Activated naive CD4-positive, alpha-beta T cell treated with anti-CD3 and anti-CD28 coated beads for 36 hours (primary cell): ENCODE measurements at places on chromosomes 2 and 18. TPM values are rescaled to one million over a fixed set of nuclear protein-coding genes. Genes with fewer than 3 reads are reported as not detected.

DUSP19 gene
- 6.0 TPM for total RNA-seq

DNA sequence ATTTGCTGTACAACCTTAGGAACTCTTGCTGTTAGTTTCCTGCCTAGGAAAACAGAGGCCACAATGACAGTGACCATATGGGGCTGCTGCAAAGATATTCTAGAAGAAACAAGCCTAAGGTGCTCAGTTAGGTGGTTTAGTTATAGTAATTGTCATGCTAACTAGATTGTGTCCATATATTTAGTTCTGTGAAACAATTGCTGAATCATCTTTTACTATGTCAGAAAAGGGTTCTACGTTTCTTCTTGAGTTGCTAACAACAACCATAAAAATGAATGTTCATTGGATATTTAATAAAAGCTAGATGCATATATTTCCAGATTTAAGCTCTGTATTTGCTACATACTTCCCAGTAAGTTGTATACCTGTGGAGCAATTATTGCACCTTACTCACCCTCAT, 597.2 kb upstream of the KLHL29 start:
- no peaks in the 10 kb centered on the region for H3K36me3 ChIP-seq
- no peaks in the 10 kb centered on the region for H3K27me3 ChIP-seq
- no peak for DNase-seq
- H3K4me1 ChIP-seq: no peaks in the 10 kb centered on the region
- no peak overlapping the region for H3K27ac ChIP-seq

ERMN gene
- total RNA-seq: 1.0 TPM

FEV gene
- total RNA-seq: not detected

MAPK4 gene
- not detected for total RNA-seq

GALNT14 gene
- 1.5 TPM for total RNA-seq

DNA sequence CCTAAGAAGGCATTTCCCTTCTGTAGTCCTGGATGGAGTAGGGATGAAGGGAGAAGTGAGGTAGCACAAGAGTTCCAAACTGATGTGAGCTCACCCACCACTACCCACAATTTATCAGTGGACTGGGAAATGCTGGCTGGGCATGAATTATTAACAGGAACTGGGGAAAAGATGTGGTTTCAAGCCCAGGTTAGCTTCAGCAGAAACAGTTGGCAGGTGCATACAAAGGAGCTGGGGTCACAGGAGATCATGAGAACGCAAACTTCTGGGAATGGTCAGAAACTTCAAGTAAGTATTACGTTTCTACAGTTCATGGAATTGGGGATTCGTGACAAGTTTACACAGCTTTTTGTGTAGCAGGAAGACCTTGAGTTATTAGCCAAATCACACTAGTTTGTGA, 5.4 kb downstream of the CCDC141 start:
- no peak overlapping the region for H3K27ac ChIP-seq
- peaks cover 18% of the 10 kb centered on the region for H3K36me3 ChIP-seq
- DNase-seq: no peak
- H3K4me1 ChIP-seq: peaks cover 67% of the 10 kb centered on the region

- peak overlapping the region; percentile 38 for H3K27ac ChIP-seq
- H3K27me3 ChIP-seq: no peaks in the 10 kb centered on the region
- no peak for DNase-seq
- H3K4me3 ChIP-seq: no peak overlapping the region
- H3K36me3 ChIP-seq: peaks cover 13% of the 10 kb centered on the region
- H3K4me1 ChIP-seq: no peaks in the 10 kb centered on the region
Observed at GRCh38 chr18:23479829-23480505, 23.3 kb upstream of the RMC1 start.

GRCh38 chr18:59140302-59140885, 710 bp downstream of the SEC11C start:
- peaks cover 48% of the 10 kb centered on the region for H3K4me1 ChIP-seq
- H3K27me3 ChIP-seq: no peaks in the 10 kb centered on the region
- H3K36me3 ChIP-seq: no peaks in the 10 kb centered on the region

- no peak for DNase-seq
- H3K4me3 ChIP-seq: no peak overlapping the region
- H3K36me3 ChIP-seq: no peaks in the 10 kb centered on the region
- H3K27ac ChIP-seq: no peak overlapping the region
- H3K4me1 ChIP-seq: no peaks in the 10 kb centered on the region
- peaks cover 12% of the 10 kb centered on the region for H3K27me3 ChIP-seq
Observed at GRCh38 chr2:11499081-11499743, 33.3 kb upstream of the E2F6 start.

DNA sequence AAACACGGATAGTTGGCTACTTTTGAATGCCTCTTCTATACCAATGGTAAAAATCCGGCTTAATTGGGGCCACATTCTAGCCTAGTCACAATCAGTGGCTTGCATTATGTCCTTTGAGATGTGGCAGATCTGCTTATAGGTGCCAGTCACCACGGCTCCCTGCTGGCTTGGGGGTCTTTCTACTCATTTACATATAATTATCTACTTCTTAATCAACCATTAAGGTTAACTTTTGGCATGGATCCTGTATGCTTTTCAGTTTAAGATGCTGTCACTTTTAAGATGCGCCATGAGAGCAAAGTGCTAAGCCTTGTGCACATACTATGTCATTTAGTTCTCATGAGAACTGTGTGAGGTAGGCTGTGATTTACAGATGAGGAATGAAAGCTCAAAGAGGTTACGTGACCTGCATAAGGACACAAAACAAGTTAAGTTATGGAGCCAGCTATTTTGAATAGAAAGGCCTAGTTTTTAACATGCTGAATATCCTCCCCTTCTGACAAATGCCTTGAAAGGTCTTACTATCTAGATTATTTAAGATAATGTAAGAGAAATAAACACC, 4.1 kb downstream of the NEDD4L start:
- DNase-seq: no peak
- H3K27me3 ChIP-seq: peaks cover 7% of the 10 kb centered on the region

SKOR2 gene
- not detected for total RNA-seq

DNA sequence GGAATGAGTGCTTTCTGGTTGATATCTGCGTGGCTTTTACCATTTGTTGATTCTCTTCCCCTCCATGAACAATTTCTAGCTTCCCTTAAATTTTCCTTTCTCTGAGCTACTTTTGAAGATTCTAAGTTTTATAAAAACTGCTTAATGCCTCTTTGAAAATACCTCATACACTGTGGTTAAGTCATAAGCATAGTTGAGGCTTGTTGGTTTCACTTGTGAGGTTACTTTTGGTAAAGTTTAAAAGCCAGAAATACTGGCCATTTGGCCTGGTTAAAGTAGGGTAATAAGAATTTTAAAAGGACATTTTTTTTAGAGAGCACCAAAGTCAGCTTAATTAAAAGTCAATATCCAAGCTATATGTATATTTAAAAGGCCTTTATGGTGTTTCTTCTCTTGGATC, 21.3 kb upstream of the CAPN13 start:
- H3K27ac ChIP-seq: no peak overlapping the region
- no peaks in the 10 kb centered on the region for H3K4me1 ChIP-seq
- no peak overlapping the region for H3K4me3 ChIP-seq
- DNase-seq: no peak
- H3K27me3 ChIP-seq: peaks cover 3% of the 10 kb centered on the region
- H3K36me3 ChIP-seq: no peaks in the 10 kb centered on the region

DNA sequence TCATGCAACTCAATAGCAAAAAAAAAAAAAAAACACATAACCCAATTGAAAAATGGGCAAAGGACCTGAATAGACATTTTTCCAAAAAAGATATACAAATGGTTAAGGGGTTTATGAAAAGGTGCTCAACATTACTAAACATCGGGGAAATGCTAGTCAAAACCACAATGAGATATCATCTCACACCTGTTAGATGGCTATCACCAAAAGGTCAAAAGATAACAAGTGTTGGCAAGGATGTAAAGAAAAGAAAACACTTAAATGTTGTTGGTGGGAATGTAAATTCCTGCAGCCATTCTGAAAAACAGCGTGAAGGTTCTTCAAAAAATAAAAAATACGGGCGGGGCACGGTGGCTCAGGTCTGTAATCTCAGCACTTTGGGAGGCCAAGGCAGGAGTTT, 112.4 kb upstream of the CAB39 start:
- DNase-seq: no peak
- peak overlapping the region; percentile 3 for H3K4me3 ChIP-seq
- peaks cover 11% of the 10 kb centered on the region for H3K36me3 ChIP-seq

DNA sequence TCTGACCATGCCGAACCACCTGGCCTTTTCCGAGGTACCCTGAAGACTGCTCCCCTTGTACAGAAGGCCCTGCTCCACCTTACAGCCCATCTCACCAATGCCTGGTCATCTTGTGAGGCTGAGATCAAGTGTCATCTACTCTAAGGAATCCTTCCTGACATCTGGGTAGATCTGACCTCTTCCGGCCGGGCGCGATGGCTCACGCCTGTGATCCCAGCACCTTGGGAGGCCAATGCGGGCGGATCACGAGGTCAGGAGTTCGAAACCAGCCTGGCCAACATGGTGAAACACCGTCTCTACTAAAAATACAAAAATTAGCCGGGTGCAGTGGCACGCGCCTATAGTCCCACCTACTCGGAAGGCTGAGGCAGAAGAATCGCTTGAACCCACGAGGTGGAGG, 2.1 kb upstream of the RIOK3 start:
- H3K27me3 ChIP-seq: no peaks in the 10 kb centered on the region
- peaks cover 30% of the 10 kb centered on the region for H3K4me1 ChIP-seq
- no peak for DNase-seq

- H3K36me3 ChIP-seq: no peaks in the 10 kb centered on the region
- no peaks in the 10 kb centered on the region for H3K27me3 ChIP-seq
- DNase-seq: peak; percentile 91
- peaks cover 70% of the 10 kb centered on the region for H3K4me1 ChIP-seq
- no peak overlapping the region for H3K4me3 ChIP-seq
Observed at GRCh38 chr2:15968280-15969178, 28.2 kb downstream of the MYCN start.

DNA sequence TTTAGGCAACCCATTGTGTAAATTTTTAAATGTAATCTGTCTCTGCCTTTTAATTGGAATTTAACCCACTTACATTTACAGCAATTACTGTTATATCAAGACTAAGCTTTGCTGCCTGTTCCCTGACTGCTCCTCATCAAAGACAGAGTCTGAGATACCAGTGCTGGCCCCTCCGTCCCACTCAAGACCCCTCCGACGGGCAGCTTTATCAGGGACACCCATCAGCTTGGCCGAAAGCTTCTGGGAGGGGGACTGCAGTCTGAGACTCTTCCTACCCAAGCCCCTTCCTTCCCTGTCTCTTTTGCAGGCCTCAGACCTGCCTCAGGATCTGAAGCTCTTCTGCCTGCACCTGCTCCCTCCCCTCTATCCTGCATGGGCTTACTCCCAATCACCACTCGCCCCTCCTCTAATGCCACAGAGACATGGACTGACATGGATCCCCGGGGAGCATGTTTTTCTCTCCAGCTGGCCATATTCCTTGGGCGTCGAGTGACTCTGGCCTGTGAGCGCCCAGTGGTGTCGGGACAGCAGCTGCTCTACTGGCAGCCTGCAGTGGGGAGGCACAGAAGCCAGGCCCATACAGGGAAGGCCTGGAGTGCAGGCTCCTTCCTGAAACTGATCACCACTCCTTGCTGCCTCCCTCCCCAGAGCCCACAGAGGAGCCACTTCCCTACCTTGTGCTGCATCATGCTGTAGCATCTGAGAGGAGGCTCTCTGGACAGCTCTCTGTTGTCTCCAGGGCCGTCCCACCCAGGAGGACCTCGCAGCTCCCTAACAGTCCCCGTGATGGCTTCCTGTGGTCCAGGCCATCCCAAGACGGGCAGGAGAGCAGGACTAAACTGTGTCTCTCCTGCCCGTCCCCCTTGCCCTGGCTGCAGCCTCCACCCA, 3.7 kb upstream of the KIF1A start:
- peaks cover 63% of the 10 kb centered on the region for H3K27me3 ChIP-seq
- peaks cover 5% of the 10 kb centered on the region for H3K4me1 ChIP-seq
- H3K27ac ChIP-seq: no peak overlapping the region
- no peak overlapping the region for H3K4me3 ChIP-seq
- DNase-seq: no peak

DNA sequence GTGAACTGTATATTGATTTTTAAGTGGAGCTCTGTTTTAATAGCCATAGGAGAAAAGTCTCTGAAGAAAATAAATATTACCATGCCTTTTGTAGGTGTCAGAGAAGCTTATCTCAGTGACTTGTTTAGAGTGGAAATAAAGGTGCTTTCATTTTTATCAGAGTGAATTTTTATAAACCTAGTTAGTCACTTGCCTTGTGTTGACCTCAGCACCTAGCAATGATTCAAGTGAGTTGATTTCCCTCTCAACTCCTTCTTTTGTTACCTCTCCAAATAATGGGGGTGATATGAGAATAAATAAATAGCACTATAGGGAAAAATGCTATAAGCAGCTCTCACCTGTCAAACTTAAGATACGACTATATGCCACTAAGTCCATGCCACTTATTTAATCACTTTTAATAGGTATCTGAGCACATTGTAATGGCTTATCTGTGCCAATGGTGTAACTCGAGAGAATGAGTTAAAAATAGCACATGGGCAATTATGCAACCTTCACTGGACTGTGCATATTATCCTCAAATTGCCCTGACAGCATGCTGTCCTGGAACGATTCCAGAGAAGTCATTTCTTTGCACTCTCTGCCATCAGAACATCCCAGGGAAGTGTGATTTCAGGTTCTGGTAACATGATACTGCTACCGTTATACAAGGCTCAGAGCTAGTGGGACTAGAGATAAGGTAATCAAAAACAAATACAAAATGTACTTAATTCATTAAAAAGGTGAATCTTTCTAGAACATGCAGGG, 290.8 kb downstream of the CCDC85A start:
- H3K4me3 ChIP-seq: no peak overlapping the region
- no peak overlapping the region for H3K27ac ChIP-seq
- no peak for DNase-seq
- no peaks in the 10 kb centered on the region for H3K4me1 ChIP-seq

ECEL1 gene
- total RNA-seq: 0.12 TPM

DNA sequence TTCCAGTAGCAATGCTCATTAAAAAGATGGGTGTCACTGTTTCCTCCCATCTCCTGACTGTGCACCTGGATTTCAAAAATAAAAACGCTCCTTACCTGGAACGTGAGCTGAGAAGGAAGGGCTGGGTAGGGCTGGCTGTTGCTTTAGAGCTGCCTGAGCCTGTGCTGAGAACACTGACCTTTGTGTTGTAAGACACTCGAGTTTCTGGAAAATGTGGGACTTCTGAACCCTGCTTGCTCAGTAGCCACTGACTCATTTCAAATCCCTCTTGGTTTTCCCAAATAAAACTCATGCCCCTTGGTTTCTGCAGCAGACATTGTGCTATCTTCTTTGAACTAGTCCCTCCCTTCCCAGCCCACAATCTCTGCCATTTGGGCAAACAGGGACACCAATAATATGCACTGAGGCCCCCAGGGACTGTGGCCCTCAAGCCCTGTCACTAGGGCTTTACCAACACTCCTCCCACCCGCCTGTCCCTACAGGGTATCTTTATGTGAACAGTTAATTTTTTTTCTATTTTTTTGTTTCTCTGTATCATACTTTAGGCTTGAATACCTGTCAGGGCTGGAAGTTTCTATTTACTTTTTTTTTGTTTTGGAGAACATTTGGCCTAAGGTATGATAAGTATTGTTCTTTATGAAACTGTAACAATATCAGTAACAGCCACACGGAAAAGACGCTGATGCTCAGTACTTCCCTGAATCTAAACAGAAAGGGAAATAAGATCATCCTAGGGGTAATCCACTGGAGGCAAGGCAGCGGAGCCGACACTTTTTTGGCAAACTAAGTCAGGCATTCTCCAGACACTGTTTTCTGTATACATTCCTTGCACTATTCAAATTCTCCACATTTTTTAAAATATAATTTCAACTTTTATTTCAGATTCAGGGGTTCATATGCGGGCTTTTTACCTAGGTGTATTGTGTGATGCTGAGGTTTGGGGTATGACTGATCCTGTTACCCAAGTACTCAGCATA, 280.2 kb downstream of the STK39 start:
- peaks cover 41% of the 10 kb centered on the region for H3K36me3 ChIP-seq
- H3K27ac ChIP-seq: no peak overlapping the region
- no peak overlapping the region for H3K4me3 ChIP-seq
- no peak for DNase-seq
- H3K4me1 ChIP-seq: peaks cover 5% of the 10 kb centered on the region

MALT1 gene
- 39.7 TPM for total RNA-seq
